ENCODE measurements at places on chromosomes 6 and 20.

GRCh38 chr6:79614326-79615305 lies 16.5 kb upstream of the SH3BGRL2 start:
- no peak for ATAC-seq

GRCh38 chr6:75118925-75119515 lies 86.8 kb downstream of the COL12A1 start:
- no peak for ATAC-seq

DNA sequence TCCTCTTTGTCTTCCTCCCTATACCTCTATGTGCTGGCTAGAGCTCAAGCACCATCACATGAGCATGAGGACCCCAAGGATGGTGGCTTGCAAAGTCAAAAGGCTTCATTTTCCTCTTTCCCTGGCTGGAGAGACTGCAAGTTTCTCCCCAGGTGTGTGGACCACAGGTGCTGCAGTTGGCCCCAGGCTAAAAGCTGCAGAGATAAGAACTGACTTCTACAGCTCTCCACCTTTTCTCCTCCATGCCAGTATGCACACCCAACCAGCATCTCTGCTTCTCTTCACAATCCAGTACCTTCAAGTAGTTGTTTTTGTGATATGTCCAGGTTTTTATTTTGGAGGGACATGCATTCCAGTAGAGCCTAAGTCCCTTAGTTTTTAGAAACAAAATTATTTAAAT lies 29.1 kb downstream of the PRKN start:
- ATAC-seq = no peak

DNA sequence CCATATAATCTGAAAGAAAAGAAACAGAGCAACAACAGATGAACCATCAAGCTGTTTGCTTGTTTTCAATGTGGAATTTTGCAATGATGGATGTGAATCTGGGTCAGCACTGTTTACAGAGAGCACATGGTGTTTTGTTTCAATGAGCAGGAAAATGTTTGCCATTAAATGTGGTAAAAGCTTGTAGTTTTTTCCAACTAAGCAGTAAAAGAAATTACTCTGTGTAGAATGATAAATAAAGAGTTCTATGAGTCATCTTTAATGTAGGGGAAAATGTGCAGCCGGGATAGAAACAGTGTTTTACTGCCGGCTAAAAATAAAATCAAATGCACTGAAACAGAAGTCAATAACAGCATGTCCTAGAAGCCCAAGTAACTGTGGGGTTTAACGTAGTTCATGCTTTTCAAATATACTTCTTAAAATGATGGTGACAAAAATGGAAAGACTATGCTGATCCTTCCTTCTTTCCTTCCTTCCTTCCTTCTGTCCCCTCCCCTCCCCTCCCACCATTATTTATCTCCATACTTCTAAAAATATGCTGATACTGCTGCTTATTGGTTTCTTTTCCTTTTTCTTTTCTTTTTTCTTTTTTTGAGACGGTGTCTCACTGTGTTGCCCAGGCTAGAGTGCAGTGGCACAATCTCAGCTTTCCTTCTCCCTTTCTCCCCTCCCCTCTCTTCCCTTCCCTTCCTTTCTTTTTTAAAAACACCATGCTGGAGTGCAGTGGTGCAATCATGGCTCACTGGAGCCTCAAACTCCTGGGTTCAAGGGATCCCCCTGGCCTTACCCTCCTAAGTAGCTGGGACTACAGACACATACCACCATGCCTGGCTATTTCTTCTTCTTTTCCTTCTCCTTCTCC lies 6.3 kb upstream of the NAA20 start:
- no peak for ATAC-seq

DNA sequence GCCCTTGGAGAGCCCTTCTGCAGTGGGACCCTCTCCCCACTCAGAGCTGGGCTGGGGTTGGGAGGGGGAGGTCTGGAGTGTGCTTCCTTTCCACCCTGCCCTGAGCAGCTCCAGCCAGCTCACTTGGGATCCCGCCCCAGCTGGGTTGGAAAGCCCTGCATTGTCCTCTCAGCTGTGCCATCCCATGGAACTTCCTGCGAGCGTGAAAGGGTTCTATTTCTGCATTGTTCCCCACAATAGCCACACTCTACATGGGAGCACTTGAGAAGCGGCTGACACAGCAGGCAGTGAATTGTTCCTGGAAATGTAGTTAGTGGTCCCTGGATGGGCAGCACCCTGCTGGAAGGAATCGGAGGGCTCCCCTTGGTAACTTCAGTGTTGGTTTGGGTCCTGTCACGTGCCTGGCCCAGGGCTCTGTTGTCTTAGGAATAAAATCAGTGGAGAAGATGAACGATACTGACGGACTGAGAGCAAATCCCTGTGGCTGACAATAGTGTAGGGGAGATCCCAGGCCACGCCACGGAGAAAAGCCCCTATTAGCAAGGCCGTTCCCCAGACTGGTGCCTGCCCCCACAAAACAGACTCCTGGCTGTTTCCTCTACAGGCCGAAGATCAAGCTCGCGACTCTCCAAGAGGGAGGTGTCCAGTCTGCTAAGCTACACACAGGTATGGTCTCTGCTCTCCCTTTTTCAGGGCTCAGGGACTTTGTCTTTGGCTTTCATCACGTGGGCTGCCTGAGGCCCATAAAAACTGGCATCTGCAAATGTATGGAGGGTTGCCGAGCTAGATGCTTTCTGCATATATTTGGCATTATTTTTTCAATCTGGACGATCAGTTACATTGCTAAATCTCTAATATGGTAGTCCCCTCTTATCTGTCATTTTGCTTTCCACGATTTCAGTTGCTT lies 18.8 kb downstream of the DNMT3B start:
- ATAC-seq = peak; percentile 9

DNA sequence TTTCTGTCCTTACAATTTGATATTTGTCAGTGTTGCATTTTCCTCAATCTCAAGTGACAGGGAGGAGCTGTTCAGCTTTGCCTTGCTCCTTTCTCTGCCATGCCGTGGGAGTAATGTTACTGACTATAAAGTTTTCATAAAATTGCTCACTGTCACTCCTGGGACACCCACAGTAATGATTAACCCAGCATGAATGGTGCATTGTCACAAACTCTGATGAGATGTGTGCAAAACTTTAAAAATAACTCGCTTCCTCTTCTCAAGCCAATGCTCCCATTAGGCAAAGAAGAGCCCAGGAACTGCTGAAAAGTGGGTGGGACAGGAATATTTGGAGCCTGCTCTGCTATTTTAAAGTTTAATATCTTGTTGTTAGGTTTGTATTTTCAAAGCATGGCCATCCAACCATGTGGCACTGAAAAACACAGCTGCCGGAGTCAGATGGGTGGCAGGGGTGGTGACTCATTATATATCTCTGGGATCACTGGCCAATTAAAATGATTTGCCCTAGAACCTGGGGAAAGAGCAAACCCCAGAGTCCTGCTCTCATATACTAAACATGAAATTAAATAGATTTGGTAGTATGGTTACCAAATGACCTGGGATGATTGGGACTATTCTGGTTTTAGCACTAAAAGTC lies 260.1 kb downstream of the BTBD3 start:
- no peak for ATAC-seq

All from stimulated activated memory B cell treated with anti-CD40 and anti-IgM and Interleukin-4, amounts not matched to agents 10 μg/mL and 1 μg/mL and 100 μg/mL, for 72 hours (primary cell).